AG09309 (cell line): ENCODE measurements at places on chromosomes 16 and 17.

- peak; percentile 61 for DNase-seq
Observed at GRCh38 chr16:75254359-75254837, 3.0 kb upstream of the BCAR1 start.

- DNase-seq: no peak
Observed at GRCh38 chr17:61456688-61457225, 4.5 kb downstream of the TBX4 start.

DNA sequence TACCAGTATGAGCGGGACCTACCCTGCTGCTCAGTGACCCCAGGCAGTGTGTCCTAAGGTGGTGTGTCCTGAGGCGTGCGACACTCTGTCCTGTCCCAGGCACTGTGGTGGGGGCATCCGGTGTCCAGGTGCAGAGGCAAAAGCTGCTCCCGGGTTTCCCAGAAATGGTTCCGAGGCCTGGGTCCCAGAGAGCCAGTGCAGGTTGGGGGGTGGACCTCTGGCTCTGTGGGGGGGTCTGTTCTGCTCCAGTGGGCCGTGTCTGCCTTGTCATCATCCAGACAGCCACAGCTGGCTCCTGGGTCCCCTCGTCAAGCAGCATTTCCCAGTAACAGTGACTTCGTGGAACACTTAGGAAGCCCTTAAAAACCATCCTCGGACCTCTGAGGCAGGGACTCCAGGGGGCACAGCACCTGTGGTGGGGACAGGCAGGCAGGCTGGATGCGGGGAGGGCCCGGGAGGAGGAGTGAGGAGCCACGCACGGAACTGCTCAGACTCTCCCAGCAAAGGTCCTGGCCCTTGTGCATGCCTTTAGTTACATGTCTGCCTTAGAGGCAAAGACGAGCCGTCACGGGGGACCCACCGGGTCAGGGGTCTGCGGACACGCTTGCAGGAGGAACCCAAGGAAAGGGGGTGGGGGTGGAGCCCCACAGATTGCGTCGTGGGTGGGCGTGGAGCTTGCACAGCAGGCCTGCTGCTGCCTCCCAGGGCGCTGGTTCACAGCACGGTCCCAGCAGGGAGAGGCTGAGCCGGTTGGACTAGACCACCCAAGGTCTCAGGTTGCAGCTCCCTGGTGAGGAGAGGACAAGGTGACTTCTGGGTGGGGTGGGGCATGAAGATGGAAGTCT lies 5.6 kb downstream of the SLC16A3 start:
- no peak for DNase-seq

- DNase-seq: no peak
Observed at GRCh38 chr16:87424266-87424665, 32.1 kb downstream of the MAP1LC3B start.
